ENCODE measurements at places on chromosomes 5 and 9.
A peak's percentile ranks its signal among the peaks of the same experiment; 100 is the strongest.

DNA sequence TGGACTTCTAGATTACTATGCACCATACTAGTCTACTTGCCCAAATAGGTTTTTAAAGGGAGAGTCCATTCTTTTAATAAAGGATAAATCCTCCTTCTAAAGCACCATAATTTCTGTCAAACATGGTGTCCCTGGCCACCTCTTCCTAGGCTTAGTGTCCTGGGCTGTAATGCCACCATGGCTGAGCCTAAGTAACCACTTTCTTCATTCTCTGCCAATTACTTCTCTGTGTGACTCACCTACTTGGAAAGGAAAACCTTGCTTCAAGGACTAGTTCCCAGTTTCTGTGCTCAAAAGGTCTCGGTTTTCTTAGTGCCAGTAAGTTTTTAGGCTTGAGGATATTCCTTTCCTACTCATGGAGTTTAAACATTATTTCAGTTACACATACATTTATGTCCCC is 273.4 kb downstream of the DENND1A start:
- no peak for DNase-seq

DNA sequence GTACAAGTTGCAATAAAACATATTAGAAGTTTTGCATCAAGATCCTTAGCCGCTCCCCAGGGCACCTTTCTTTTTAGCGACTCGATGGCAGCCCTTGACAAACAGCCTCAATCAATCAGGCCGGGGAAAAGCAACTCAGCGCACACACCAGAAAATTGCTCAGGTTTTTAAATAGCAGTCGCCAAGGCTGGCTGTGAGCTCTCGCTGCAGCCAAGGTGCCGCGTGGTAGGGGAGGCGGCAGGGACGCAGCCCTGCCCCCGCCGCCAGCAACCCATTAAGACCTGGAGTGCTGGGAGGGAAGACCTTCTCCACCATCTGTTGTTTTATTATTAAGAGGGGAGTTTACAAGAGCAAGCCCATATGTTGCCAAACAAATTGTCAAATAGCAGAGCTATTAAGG is 22.6 kb downstream of the ASS1 start:
- no peak for DNase-seq

DNA sequence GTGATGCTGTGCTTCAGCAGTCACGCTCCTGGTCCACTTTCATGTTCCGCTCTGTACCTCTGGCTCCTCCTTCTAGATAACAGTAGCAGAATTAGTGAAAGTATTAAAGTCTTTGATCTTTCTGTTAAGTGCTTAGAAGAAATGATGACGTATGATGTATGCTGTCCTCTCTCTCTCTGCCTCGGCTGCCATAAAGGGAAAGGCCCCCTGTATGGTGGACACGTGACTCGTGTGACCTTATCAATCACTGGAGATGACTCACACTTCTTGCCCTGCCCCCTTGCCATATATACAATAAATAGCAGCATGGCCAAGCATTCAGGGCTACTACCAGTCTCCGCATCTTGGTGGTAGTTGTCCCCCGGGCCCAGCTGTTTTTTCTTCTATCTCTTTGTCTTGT is 100.3 kb downstream of the SYK start:
- peak; percentile 9 for DNase-seq

DNA sequence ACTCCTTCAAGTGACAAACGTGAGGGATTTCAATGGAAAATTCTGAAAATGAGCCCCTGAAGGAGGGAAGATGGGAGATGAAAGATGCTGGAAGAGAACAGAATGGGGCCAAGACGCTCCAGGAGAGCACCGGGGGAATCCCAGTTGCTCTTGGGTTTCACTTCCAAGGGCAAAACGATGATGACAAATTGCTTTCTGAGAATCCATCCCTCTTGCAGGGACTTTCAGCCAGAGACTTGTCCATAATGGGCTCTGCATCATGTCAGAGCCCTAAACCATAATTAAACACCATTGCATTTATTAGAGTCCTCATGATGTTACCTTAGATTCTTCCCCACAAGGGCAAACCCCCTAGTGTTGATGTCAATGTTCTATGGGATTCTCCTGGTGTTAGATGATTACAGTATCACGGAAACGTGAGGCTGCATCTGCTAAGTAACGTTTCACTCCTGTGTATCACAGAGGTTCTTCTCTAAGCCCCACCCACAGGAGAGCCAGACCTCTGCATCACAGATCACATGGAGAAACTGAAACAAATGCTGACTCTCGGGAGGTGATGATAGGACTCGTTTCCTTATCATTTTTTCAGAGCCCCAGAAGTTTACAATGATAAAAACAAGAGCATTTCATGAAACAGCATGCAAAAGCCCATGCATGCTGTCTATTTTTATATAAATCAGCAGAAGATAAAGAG is 114.4 kb downstream of the TENT4A start:
- no peak for DNase-seq

- DNase-seq = no peak
Measured at GRCh38 chr5:91283899-91284298, 99.2 kb downstream of the ARRDC3 start.

GRCh38 chr5:127898551-127899213 is 184.9 kb upstream of the SLC12A2 start:
- no peak for DNase-seq

DNA sequence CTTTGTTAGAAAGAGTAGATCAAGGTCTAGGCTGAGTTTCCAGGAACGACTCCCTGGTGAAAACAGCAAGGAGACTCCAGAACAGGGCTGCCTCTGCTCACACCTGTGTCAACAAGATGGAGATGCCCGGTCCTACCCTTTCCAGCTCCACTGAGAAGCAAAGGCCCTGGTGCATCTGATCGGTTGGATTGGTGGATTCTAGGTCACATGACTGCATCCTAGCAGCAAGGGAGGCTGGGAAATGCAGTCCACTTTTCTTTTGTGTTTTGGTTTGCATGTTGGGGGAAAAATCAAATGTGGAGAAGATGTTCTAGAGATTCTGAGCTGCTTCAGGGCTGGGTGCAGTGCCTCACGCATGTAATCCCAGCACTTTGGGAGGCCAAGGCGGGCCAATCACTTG is 82.0 kb upstream of the TRIO start:
- DNase-seq = no peak

GRCh38 chr5:1133510-1134201 is 21.8 kb upstream of the SLC12A7 start:
- no peak for DNase-seq

DNA sequence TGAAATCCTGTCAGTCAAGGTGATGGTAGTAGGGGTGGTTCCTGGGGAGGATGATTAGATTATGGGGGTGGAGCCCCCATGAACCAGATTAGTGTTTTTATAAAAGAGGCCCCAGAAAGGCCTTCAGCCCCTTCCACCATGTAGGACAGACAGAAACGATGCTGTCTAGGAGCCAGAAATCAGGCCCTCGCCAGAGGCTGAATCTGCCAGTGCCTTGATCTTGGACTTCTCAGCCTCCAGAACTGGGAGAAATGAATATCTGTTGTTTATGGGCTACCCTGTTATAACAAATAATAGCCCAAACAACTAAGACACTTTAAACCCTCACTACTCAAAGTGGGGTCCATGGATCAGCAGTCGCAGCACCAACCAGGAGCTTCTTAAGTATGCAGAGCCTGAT is 20.2 kb upstream of the FOXB2 start:
- DNase-seq = no peak

GRCh38 chr5:160434022-160434531 is 12.4 kb downstream of the PTTG1 start:
- peak; percentile 63 for DNase-seq

DNA sequence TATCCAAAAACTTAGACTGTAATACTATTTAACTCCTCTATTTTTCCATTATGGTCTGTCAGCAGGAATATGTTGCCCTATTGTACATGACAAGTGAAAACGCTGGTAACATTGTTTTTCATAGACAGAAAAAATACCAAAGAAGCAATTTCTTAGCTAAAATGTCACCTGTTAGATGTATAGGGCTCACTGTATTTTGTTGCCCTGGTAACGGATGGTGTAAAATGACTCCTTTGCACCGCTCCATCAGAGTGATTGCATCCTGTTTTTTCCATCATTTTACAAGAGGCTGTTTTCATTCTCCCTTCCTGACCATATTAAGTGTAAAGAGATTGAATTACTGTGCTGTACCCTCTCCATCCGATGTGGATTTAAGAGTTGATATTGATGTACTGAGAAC is 460.1 kb upstream of the TLE4 start:
- DNase-seq = no peak

GRCh38 chr5:179772351-179772750 is 21.4 kb upstream of the LTC4S start:
- DNase-seq = peak; percentile 4

DNA sequence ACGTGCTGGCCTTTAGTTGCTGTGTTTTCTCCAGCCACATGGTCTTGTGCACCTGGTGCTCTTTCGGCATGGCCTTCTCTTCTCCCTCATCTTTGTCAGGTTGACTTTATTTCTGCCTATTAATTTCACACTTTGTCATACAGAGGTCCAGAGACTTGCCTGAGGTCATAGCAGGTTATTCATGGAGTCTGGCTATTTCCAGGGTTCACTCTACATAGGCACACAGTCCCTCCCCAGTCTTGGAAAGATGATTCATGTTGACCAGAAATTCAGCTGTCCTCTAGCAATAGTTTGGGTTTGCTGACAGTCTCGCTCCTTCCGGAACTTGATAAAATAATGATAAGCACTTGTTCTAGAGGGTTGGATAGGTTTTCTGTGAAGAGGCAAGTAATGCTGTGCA is 81.6 kb downstream of the ARHGAP26 start:
- DNase-seq = no peak

GRCh38 chr5:27682600-27682999 is 644.2 kb upstream of the CDH9 start:
- DNase-seq = no peak

GRCh38 chr9:91060520-91061343 is 259.1 kb downstream of the SYK start:
- DNase-seq = no peak

DNA sequence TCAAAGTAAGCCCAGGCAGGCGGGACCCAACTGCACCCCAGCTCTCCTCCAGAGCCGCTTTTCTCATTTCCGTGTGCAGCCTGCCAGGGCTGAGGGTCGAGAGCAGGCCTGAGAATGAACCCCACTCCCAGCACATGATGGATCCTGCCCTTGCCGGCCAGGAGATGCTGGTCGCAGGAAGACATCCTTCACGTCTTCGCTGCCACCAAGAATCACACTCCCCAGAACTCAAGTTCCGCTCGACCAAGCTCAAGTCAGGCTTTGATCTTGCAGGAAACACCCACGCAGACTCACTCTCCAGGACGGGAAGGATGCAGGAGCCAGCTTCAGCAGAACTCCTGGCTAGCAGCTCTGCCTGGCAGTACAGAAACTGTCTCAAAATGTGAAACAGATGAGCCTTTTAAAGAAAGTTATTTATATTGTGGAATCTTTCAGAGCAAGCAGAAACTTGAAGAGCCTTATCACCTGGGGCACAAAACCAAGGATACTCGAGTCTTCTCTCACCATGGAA is 102.4 kb downstream of the ROR2 start:
- DNase-seq = peak; percentile 94

GRCh38 chr9:18260521-18260920 is 213.4 kb upstream of the ADAMTSL1 start:
- no peak for DNase-seq

DNA sequence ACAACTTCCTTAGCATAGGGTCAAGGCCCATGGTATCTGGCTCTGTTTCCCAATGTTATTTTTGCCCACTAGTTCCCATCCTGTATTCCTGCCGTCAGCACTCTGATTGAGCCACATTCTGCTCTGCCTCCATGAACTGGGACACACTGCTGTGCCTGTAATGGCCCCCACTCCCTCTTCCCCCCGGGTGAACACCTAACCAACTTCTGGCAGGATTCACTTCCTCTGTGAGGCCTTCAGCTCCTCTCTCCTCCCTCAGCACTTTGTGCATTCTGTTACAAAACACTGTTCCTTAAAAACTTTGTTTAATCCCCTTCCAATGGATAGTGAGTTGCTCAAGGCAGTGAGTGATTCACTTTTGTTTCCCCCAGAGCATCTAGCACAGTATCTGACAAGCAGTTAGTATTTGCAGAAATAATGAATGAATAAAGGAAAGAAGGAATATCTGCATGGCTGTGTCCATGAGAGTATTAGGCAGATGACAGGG is 183.6 kb downstream of the EFNA5 start:
- DNase-seq = no peak

- no peak for DNase-seq
Measured at GRCh38 chr9:80437091-80437640, 865.4 kb downstream of the TLE4 start.

- DNase-seq = no peak
Measured at GRCh38 chr5:65204966-65205365, 276.8 kb downstream of the ADAMTS6 start.

- DNase-seq = no peak
Measured at GRCh38 chr5:155475318-155475717, 461.8 kb downstream of the KIF4B start.

GRCh38 chr5:9514968-9515367 is 30.9 kb downstream of the SEMA5A start:
- DNase-seq = no peak

DNA sequence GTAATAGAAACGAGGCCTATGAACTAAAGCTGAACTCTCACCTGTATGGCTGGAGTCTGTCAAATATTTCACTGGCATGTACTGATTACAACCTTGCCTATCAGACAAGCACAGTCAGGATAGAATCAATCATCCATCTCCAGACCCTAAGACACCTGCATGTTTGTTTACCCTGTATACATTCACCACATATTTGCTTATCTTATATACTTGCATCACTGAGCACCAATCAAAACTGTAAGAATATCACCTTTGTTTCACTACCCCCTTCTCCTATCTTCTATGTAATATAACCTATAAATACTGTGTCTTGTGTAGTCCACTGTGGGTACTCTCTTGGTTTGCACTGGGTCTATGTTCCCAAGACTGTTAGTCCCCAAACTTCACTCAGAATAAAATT is 1085.7 kb downstream of the TAF11L14 start:
- DNase-seq = no peak

DNA sequence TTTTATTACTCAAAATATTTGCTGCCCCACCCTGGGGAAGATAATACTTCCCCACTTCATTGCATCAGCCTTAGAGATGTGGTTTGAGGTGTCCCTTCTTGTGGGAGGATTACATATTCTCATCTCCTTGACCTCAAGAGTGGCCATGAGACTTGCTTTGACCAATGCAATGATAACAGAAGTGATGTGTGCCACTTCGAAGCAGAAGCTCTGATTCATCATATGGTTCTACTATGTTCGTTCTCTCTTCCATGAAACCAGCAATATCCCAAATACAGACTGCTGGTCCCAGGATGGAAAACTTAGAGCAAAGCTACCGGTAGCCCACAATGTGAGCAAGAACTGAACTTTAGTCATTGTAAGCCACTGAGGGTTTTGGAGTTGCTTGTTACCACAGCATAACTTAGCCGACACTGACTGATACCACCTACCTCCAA is 92.0 kb downstream of the THBS4 start:
- no peak for DNase-seq

DNA sequence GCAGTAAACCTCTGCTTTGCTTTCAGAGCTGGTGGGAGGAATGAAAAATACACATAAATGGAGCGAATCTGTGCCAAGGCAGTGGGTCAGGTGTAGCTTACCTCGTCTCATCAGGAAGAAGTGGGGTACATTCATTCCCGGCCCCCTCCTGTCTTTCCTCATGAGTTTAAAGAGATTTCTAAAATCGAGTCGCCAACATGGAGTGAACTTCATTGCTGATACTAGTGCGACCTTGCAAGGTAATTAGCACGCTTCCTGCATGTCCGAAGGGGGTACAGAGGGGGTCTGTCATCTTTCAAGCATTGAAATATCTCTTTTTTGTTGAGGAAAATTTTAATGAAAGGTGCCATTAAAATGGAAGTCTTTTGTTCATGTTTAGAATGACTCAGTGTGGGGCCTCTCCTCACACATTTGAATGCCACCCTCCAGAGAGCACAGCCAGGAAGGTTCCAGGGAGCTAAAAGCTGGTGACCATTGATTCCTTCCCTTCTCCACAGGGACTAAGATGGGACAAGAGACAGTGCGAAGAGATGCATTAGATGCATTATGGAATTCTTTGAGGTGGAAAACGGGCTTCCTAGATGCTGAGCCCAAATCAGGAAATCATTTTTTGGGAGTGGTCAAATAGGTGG is 114.2 kb downstream of the IRX1 start:
- DNase-seq = no peak
